ENCODE measurements at places on chromosomes 6 and 20. TPM values are rescaled to one million over a fixed set of nuclear protein-coding genes. Genes with fewer than 3 reads are reported as not detected.

The POLR1C gene
- 37.3 TPM for total RNA-seq

The PLCB4 gene
- total RNA-seq = 5.3 TPM

The SCGN gene
- total RNA-seq = 3.6 TPM

The TMC2 gene
- 0.22 TPM for total RNA-seq

The TTPAL gene
- 19.8 TPM for total RNA-seq

The FRMD1 gene
- total RNA-seq = 7.6 TPM

- no peak for DNase-seq
Measured at GRCh38 chr20:58826271-58826670, 24.4 kb downstream of the GNAS-AS1 start.

DNA sequence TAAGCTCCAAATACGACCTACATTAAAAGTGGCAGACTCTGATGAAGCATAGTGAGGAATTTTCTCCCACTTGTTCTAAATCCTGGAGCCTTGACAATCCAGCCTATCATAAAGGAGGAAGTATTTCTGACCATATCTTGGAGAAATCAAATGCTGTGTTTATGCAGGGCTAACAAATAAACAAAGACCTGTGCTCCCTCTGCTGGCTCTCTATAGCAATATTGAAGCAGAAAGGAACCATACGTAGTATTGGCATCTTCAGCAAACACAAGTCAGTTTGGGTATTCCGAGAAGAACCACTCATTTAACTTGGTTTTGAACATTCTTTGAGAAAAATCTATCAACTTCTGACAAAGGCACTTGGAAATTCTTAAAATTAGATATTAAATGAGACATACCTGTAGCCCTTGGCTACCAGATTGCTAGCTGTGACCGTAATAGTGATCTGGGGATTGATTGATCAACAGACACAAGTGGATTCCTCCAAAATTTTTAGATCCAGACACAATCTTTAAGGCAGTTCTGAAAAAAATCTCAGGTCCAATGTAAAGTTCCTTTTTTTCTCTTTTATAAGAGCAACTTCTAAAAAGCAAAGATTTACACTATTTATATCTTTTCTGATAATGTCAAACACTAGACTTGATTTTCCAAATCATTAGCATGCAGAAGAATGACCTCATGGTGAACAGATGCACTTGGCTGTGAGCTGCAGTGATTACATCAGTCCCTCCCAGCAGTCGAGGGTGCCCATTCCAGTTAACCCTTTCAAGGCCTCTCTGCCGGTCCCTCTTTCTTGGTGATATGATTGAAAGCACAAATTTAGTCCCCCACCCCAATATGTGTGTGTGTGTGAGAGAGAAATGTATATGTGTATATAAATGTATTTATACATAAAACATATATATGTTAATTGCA lies 40.2 kb downstream of the INSM1 start:
- DNase-seq = no peak

- DNase-seq = no peak
Measured at GRCh38 chr20:31535298-31535697, 21.1 kb downstream of the HM13 start.

DNA sequence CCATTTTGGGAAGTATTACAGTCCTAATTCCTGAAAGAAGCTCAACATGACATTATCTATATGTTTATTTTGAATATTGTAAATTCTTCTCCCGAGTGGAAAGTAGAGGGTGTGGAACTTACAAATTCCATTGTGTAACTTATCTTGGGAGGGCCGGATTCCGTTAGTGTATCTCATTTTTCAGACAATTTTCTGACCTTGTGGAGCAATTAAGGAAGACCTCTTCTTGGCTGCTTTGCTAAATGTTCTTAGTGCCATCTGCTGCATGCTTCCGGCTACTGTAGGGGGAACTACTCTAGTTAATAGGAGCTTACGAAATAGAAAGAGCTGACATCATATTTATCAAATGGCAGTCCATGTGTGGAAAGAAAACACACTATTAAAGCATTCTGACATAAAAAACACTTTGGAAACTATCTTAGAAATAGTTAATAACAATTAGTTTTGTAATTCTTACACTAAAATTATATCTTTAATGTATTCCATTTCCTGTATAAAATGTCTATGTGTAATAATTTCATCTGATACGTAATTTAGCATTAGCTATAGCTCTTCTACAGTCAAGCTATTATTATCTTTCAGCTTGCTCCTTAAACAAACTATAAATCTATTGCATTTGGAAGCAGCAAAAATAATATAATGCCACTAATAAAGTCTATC lies 41.5 kb upstream of the KCNQ5 start:
- no peak for DNase-seq

DNA sequence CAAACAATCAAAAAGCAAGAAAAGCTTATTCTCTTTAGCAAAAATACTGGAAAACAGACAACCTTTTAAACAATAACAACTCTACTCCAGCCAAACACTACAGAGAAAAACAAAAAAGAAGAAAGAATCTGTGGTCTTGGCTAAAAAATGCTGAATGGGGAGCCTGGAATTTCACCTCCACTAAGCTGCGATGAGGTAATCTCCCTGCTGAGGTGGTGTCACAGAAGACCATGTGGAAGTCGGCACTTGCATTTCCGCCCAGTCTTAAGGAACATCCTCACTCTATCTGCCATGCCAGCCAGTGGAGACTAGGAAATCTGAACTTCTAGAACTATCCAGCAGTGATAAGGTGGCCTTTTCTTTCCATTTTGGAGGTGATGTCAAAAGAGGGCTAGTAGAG lies 1026.8 kb upstream of the EPHA7 start:
- DNase-seq = no peak

DNA sequence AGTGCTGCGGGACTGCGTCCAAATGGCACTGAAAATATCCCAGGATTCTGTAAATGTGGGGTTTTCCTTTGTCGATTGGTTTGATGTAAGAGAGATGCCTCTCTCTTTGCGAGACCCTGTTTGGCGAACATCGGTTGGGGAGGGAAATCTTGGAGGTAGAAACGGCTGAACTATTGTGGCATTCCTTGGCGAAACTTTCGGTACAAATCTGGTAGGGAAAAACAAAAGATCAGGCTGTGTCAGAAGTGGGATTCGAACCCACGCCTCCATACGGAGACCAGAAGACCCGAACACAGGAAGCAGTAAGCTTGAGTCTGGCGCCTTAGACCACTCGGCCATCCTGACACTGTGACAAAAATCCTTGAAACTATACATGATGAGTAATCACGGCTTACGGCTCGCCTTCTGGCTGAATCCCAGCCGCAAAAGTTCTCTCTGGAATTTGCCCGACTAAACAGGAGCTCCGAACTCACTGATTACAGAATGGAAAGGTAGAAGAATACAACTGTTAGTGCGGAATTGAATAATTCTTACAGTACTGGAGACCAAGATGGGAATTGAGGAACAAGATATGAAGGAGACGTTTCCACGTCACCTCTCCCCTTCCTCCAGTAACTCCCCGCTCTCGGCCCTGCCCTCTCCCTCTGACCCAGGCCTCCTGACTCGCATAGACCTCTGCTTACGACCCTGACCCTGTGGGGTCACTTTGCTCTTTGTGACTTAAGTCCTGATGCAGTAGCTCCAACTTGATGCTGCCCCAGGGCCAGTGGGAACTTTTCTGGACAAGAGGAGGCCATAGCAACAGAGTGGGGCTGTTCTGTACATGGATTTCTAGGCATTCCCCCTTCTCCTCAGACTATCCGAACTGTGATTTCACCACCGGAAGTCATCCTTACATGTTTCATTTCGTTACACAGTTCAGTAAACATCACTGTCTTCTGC lies 132.8 kb upstream of the ZNF184 start:
- DNase-seq = no peak

DNA sequence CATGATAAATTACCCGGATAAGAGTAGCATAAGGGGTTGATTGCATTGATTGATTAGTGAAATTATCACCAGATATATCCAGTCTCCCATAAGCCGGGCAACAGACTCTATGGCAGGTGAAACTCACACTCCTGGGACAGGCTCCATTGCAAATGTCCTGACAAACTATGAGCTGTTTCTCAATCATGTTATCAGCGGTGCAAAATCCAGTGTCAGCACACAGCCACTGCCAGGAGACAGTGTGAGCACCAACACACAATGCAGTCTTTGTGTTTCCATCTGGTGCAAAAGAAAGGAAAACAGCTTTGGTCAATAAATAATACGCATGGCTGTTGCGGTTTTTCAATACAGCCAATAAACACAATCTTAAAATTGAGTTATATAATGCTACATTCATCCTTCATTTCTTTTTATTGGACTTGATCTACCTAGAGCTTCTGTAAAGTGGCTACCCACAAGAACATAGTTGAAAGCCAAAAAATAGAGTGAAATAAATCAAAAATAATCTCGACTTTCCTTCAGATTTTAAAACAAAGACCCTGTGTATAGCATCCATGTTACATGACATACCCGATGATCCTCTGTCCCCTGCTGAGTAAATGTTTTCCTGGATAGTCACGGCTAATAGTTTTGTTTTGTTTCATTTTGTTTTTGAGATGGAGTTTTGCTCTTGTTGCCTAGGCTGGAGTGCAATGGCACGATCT lies 64.3 kb upstream of the AFDN start:
- DNase-seq = no peak

DNA sequence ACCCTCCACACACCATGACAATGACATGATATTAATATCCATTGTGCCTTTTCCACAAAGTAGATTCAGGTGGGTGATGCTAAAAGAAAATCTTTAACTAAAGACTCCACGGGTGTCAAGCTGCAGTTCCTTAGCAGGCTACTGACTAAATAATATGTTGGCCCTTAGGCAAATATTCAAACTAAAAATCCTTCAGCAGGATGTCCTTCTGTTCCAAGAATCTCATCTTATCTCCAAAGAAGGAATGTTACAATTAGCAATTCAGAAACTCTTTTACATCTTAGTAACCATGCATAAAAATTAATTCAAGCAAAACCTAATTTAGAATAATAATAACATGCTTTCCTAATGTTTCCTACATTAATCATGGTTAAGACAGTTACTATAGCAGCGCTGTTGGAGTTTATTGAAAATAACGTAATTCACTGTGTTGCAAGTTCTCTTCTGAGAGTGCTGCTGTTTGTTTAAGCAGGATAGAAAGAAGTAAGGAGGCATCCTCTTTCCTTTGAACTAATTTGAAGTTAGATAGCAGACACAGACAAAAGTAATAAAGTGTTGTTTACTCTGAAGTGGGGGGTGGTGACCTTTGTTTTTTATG lies 414.8 kb upstream of the CDH4 start:
- DNase-seq = no peak

GRCh38 chr20:47345214-47345613 lies 11.3 kb downstream of the ZMYND8 start:
- DNase-seq = no peak

- no peak for DNase-seq
Measured at GRCh38 chr20:10733122-10733521, 59.3 kb upstream of the JAG1 start.

DNA sequence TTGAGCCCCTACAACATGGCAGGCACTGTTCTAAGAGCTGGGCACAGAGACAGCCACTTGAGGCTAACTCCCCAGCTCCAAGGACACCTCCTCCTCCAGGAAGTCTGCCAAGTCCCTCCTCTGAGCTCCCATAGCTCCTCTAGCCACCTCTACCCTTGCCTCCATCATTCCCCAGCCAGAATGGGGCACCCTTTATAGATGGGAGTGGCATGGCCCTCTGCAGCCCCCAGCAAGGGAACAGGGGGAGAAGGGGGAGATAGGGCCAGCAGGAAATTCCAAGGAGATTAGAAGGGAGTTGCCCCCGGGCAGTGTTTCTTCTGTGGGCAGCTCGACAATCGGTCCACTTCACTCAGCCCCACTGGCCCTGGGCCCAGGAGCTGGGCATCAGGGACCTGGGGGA lies 19.7 kb upstream of the TLDC2 start:
- DNase-seq = no peak

DNA sequence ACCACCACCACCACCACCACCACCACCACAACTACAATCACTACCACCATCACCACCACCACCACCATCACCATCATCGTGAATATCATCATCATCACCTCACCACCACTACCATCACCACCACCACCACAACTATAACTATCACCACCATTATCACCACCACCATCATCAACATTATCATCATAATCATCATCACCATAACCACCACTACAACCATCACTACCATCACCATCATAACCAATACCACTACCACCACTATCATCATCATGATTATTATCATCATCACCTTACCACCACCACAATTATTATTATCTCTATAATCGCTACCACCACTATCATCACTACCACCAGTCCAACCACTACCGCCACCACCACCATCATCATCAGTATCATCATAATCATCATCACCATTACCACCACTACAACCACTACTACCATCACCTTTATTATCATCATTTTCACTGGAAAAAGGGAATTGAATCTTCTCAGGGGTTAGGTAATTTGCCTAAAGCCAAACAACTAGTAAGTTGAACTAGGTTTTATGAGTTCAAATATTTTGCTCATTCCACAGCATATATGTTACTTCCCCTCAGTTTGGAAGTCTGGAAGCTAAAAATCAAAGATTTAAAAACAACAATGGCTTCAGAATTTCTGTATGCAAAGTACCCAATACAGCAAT lies 8.3 kb downstream of the RIPOR2 start:
- DNase-seq = no peak

GRCh38 chr6:168920289-168920688 lies 333.4 kb downstream of the THBS2 start:
- no peak for DNase-seq

GRCh38 chr6:10441655-10442009 lies 26.8 kb upstream of the TFAP2A start:
- DNase-seq = no peak
